ENCODE measurements at places on chromosomes 12 and 14.

- no peak for DNase-seq
Measured at GRCh38 chr12:121295746-121296617, 527 bp downstream of the CAMKK2 start.

GRCh38 chr14:73567951-73568885 is 795 bp upstream of the ACOT2 start:
- DNase-seq = no peak

DNA sequence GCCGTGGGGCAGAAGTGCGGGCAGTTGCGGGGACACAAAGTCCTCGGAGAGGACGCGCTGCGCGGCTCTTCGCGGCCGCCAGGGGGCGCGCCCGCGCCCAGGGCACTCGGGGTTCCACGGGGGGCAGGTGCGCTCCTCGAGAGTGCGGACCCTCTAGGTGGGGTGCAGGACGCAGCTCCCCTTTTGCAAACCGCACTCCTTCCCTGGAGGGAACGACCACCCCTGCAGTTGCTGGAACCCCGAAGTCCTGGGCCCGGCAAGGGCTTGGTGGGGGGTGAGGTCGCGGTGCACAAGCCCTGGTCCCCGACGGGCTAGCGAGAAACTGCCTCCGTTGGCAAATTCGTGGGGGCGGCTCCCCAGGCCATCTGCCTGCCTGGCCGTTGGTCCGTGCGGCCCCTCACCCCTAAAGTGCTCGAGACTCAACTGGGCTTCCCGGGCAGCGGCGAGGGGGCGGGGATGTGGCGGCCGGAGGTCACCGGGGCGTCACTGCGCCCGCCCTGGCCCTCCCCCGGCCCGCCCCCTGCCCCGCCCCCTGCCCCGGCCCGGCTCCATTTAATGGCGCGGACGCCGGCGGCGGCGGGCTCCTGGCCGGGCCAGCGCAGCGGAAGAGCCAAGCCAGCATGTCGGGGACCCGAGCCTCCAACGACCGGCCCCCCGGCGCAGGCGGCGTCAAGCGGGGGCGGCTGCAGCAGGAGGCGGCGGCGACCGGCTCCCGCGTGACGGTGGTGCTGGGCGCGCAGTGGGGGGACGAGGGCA is at the start of gene ADSS1:
Gene ADSS1 (plus strand): TSS at position 579 of the 756 bp plus-strand sequence. CDS start 42 bp downstream, at position 621.
- peak; percentile 36 for DNase-seq

GRCh38 chr14:102975662-102976061 is 53.2 kb downstream of the AMN start:
- DNase-seq = no peak
